Fibroblast of the aortic adventitia (primary cell): ENCODE measurements at places on chromosomes 4 and X.

GRCh38 chrX:53018627-53019026, 30.0 kb upstream of the GPR173 start:
- DNase-seq, result peak; percentile 18

DNA sequence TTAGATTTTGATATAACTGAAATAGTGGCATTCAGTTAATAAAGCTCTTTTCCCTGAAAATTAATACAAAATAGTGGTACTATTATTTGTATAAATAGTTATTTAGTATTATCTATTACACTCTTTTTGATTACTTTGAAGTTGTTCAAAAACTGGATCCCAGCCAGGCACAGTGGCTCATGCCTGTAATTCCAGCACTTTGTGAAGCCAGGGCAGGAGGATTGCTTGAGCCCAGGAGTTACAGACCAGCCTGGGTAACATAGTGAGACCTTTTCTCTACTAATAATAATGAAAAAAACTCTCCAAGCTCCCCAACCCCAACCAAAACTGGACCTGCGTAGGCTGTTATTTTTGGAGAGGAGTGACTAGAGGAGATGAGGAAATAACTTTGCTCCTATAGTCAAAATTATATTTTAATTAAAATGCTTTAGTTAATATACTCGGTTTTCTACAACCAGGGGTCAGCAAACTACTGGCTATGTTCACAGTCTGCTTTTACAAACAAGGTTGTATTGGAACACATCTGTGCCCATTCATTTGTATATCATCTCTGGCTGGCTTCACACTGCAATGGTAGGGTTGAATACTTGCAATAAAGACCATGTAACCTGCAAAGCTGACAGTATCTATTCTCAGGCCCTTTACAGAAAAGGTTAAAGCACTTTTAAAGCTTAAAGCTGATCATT, 27.6 kb downstream of the GUCY1A1 start:
- no peak for DNase-seq

DNA sequence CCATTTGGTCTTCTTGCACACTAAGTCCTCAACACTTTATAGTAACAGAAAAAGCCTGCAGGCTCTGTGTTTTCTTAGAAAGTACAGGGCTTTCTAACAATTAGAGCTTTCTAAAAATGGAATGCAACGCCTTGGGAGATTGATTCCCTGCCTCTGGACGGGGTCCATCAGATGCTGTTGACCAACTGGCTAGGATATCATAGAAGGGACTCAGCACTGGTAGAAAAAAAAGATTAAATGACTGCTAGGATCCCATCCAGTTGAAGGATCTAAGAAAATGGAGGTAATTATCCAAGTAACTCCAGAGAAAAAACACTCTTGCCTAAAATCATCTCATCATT, 39.5 kb downstream of the USP46 start:
- no peak for DNase-seq

GRCh38 chr4:28948501-28948900, 1771.7 kb upstream of the PCDH7 start:
- DNase-seq, result peak; percentile 19

- DNase-seq, result peak; percentile 39
Observed at GRCh38 chr4:173513651-173514050, 16.4 kb downstream of the HAND2 start.

DNA sequence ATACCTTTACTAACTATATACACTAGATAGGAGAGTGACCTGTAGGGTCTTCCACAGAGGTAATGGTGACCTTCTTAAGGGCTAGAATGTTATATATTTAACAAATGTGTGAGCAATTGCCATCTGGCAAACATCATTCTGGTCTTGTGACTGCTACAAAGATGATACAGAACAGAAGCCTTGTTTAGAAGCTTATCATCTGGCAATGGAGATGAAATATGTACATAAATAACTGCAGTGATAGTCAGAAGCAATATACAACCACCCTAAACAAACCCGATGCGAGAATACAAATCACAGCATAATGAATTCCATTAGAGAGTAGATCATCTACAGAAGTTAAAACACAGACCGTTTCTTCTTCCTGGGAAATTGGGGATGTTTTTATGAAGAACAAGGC, 952.7 kb upstream of the SLIT2 start:
- no peak for DNase-seq

DNA sequence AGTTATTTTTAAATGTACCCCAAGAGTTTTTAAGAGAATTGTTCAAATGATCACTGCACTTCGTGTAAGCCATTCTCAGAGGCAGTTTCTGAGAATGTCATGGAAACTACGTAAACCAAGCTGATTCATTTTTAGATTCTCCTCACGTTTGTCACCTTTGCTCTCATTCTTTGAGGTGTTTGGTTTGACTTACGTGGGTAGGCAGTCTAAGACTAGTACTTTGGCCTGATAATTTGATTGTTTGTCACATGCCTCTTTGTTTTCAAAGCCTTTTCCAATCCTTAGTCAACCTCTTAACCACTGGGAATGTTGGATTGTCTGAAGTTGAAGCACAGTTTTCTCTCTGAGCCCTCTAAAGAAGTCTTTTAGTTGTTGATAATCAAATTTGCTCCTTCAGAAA, 10.5 kb downstream of the SEPTIN11 start:
- DNase-seq, result no peak

- DNase-seq, result no peak
Observed at GRCh38 chrX:43717161-43717560, 61.1 kb downstream of the MAOA start.

DNA sequence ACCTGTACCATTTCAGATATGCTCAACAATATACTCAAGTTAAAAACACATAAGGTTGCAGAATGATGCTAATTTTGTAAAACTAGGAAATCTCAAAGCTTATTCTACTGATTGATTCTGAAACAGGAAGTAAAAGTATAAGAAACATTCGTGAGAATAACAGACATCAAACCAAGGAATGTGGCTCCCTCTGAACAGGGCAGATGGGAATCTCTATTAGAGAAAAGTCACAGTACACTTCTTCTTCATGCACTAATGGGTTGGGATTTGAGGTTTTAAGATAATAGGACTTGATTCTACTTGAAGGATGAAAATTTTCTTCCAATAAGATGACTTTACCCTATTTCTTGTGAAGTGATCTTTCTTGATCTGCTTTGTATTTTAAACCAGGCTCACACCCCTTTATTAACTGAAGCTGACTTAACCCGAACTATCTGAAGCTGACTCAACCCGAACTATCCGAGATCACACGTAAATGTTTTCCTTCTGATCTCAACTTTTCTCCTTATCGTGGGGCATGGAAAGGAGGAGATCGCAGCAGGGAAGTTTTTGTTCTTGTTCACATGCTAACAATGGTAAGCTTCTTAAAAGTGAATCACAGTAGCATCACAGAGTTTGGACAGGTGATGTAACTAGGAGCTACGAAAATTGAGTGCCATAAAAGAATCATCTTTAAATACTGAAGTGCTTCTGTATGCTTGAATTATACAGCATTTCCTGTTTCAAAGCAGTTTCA, 363.1 kb upstream of the ZFP42 start:
- no peak for DNase-seq

GRCh38 chrX:27767387-27767786, 40.4 kb upstream of the MAGEB10 start:
- DNase-seq, result peak; percentile 28

GRCh38 chrX:1529756-1530155, 7.2 kb downstream of the P2RY8 start:
- DNase-seq, result no peak

DNA sequence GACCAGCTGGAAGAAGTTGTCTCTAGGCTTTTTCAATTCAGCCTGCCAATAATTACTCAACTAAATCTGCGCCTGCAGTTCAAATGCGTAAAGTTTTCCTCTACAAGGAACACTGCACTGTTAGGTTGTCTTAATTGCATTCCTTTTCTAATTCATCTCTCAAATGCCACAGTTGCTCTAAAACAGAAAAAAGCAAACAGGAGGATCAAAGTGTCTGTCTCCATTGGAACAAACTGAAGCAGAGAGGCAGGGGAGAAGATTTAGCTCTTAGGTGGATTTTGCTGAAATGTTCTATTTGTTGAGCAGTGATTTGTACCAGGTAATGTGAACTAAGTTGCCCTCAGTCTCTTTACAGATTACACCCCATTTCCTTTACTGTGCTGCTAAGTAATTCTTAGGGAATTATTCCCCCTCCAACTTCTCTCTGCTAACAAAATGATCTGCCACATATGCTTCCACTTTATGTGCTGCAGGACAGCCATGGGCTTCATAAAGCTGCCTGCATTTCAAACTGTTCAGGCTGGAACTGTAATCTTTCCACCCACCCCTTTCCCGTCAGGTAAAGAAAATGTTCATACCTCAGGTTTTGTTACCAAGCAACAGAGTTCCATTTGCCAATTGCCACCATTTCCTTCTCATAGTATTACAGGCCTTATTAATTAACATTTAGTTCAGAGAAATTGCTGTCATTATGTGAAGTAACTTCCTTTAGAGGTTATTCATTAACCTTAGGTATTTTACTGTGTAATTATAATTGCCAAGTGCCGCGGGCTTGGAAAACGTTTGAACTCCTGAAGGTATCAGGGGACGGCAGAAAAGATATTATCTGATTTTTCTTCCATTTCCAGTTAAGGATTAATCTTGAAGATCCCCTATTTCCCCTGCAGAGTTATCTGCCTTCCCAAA, 149.3 kb downstream of the SPRY1 start:
- no peak for DNase-seq

DNA sequence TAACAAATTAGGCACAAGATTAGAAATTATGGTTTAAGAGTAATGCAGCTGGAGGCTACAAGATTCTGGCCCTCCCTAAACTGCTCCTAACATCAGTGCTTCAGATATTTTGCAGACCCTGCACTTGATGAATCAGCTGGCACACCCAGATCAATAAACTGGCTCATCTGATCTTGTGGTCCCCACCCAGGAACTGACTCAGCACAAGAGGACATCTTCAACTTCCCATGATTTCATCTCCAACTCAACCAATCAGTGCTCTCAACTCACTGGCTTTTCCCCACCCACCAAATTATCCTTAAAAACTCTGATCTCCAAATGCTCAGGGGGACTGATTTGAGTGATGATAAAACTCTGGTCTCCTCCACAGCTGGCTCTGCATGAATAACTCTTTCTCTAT, 21.7 kb upstream of the TMEM33 start:
- DNase-seq, result no peak

GRCh38 chrX:40755291-40756249, 20.2 kb upstream of the MED14 start:
- peak; percentile 37 for DNase-seq

DNA sequence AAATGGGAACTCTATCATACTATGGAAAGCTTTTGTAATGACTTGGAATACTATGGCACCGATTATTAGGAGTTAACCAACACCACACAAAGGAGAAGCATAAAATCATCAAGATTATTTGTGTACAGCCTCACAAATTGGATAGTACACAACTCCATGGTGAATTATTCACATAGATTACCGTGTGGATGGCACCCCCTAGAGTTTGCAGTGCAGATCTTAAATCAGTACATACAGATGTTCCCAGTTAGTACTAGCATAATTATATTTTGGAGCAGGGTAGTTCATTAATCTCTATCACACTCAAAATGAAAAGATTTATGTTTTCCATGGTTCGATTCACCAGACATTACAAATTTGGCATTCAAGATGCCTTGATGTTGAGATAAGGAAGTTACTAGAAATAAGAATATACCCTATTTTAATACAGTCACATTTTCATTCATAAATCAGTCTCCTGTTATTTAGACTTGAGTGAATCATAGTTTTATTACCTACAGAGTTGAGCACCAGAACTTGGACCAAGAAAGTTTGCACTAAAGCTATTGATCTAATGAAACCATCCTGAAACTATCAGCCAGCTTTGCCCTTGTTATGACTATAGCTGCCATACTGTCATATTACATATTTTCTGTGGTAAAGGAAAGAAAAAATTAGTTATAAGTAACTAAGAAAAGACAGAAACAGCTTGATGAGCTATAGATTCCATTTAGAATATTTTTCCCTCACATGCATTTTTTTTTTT, 531.8 kb downstream of the GLUD2 start:
- DNase-seq, result peak; percentile 22

GRCh38 chr4:1604181-1604705, 79.9 kb downstream of the FAM53A start:
- DNase-seq, result peak; percentile 10
